ENCODE measurements at places on chromosomes 16 and 17.

DNA sequence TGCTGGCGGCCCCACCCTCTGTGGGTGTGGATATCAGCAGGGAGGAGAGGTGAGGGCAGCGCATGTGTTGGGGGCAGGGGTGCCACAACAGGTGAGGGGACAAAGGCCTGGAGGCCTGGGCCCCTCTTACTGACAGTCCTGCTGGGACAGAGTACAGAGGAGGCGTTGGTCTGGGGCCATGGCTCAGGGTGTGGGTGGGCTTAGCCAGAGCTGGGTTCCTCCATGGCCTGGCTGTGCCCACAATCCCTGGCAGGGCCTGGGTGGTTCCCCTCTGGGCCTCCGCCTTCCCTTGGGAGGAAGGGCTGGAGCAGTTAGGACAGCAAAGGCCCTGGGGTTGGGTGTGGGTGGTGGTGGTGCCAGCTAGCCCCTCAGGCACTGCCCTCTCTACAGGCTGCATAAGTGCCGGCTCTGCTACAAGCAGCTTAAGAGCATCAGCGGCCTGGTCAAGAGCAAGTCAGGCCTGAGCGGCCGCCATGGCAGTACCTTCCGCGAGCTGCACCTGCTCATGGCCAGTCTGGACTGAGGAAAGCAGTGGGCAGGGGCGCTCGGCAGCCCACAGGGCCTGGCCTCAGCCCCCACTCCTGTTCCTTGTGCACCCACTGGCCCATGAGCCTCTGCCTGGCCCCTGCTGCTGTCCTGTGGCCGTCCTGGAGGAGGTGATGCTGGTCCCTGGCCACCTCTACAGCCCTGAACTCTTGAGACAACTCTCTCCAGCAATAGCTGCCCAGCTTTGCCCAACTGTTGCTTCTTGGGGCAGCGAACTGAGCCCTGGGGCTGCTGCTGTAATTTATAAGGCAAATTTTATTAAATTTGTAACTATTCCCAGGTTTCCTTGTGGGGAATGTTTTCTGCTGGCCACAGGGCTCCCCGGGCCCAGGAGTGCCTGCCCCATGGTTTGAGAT is 21.1 kb downstream of the KATNB1 start:
- DNase-seq, result no peak

GRCh38 chr17:78556812-78557211 is 20.4 kb downstream of the DNAH17 start:
- DNase-seq, result no peak

GRCh38 chr16:58077796-58078195 is 51.4 kb downstream of the CFAP20 start:
- DNase-seq, result no peak

DNA sequence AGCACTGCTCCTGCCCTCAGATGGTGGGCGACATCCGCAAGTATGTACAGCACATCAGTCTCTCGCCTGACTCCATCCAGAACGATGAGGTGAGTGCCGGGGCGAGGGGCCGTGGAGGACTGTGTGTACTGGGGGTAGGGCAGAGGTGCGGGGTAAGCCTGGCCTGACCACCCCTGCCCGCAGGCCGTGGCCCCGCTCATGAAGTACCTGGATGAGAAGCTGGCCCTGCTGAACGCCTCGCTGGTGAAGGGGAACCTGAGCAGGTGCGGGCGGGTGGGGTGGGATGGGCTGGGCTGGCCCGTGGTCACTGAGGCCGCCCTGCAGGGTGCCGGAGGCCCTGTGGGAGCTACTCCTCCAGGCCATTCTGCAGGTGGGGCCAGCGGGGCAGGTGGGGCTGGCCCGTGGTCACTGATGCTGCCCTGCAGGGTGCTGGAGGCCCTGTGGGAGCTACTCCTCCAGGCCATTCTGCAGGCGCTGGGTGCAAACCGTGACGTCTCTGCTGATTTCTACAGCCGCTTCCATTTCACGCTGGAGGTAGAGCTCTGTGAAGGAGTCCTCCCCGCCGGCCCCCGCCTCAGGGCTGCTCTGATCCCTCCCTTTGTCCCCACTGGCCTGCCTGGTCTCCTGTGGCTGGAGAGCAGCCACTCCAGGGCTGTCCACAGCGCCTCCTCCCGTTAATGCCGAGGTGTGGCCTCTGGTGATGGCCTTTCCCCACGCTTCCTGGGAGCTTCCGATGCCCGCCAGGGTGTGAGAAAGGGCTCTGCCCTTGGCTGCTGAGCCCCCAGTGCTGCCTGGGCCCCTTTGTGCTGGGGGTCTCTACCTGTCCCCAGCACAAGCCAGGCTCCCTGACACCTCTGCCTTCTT is 5.0 kb downstream of the TSR3 start:
- DNase-seq, result no peak

DNA sequence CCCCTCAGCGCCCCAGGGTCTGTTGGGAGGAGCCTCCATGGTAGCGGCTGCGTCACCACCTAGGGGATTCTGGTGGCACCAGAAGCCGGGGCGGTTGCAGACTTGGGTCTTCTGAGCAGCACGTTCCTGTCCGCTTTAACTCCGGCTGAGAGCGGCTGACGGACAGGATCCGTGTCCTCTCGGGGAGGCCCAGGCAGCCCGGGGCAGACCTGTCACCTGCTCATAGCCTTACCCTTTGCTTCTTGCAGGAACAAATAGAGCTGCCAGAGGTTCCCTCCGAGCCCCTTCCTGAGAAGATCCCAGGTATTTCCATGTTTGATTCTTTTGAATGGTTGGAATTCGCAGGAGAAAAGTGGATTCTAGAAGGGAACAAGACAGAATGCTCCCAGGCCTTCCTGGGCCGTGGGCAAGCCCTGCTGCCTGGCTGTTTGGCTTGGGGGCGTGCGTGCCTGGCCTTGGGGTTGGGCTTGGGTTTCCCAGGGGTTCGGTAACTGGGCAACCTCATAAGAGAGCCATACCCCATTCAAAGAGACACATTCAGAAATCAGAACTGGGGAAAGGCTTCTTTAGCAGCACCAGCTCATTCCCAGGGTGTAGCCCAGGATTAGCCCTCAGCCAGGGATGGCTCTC is 6.6 kb downstream of the CHMP6 start:
- DNase-seq, result no peak

GRCh38 chr16:72996291-72997062 is 51.5 kb downstream of the ZFHX3 start:
- no peak for DNase-seq

- no peak for DNase-seq
These were observed 63.7 kb upstream of the CRHR1 start for GRCh38 chr17:45720386-45720785.

- no peak for DNase-seq
These were observed 14.5 kb upstream of the RPL13 start for GRCh38 chr16:89545831-89546574.
